ENCODE measurements at places on chromosomes 6 and 20. TPM values are rescaled to one million over a fixed set of nuclear protein-coding genes. Genes with fewer than 3 reads are reported as not detected.

GRCh38 chr6:4804095-4804494, 27.9 kb downstream of the CDYL start:
- no peak for DNase-seq

DNA sequence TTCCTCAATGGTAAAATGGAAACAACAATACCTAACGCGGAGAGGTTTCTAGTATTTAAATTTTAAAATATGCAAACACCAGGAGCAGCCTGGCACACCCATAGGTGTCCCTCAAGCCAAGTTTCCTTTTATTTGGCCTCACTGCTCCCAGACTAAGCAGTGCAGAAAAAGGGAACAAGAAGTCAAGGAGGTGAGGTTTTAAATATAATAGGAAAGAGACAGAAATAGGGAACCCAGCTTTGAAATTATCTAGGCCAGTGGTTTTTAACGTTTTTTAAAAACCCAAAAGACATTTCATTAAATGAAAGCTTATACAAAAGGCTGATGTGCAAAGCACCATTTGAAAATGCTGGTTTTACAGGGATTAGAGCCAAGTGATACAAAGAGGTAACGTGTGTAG, 109.6 kb downstream of the SLC22A3 start:
- no peak for DNase-seq

DNA sequence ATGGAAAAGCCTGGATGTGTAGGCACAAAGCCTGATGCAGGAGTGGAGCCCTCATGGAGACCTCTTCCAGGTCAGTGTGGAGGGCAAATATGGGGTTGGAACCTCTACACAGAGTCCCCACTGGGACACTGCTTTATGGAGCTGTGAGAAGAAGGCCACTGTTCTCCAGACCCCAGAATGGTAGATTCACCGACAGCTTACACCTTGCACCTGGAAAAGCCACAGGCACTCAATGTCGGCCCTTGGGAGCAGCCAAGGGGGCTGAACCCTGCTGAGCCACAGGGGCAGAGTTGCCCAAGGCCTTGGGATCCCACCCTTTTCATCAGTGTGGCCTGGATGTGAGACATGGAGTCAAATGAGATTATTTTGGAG, 24.9 kb downstream of the NCR2 start:
- DNase-seq = no peak

GRCh38 chr6:46677314-46677654, 10.4 kb upstream of the TDRD6 start:
- DNase-seq = no peak

GRCh38 chr20:61253264-61253639, 1.2 kb downstream of the CDH4 start:
- DNase-seq = no peak

DNA sequence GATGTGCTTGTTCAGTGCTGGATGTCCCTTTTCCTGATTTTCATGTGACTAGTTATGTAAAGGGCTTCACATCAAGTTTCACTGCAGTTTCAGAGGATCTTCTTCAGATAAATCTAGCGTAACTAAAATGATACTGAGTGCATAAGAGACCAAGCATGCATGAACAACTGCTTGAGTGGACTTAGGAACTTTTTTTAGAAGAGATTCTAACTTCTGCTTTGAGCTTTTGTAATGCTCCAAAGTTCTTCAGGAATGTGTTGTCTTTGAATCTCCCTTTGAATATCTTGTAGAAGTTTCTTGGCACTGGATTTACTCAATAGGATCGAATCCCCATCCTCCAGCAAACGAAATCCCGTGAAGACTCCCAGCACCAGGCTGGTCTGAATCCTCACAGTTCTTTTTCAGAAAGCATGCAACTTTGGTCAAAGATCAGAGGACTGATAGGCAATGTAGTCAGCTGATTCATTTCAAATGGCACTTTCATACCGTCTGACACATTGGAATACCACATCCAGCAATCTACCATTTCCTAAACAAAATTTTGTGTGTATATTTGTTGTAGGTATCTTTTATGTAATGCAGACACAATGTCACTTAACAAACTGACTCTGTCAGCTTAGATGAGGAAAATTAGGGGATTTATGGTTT, 33.2 kb downstream of the ENPP1 start:
- DNase-seq = no peak

- no peak for DNase-seq
Measured at GRCh38 chr6:106618324-106618723, 11.0 kb downstream of the RTN4IP1 start.

- DNase-seq = no peak
Measured at GRCh38 chr6:21941926-21942325, 348.4 kb downstream of the SOX4 start.

GRCh38 chr6:167477688-167478087, 152.8 kb downstream of the TTLL2 start:
- DNase-seq = no peak

- no peak for DNase-seq
Measured at GRCh38 chr6:158257425-158257759, 54.9 kb upstream of the TULP4 start.

The ADGB gene
- total RNA-seq = not detected

GRCh38 chr20:61497029-61497627, 245.1 kb downstream of the CDH4 start:
- DNase-seq = no peak

The SRSF3 gene
- 156 TPM for total RNA-seq

GRCh38 chr6:13488015-13488895, 855 bp upstream of the GFOD1 start:
- peak; percentile 35 for DNase-seq

The TRIM10 gene
- 7.0 TPM for total RNA-seq

The STX7 gene
- 31.4 TPM for total RNA-seq

The KCNQ2 gene
- total RNA-seq = not detected

The SRF gene
- 29.7 TPM for total RNA-seq

DNA sequence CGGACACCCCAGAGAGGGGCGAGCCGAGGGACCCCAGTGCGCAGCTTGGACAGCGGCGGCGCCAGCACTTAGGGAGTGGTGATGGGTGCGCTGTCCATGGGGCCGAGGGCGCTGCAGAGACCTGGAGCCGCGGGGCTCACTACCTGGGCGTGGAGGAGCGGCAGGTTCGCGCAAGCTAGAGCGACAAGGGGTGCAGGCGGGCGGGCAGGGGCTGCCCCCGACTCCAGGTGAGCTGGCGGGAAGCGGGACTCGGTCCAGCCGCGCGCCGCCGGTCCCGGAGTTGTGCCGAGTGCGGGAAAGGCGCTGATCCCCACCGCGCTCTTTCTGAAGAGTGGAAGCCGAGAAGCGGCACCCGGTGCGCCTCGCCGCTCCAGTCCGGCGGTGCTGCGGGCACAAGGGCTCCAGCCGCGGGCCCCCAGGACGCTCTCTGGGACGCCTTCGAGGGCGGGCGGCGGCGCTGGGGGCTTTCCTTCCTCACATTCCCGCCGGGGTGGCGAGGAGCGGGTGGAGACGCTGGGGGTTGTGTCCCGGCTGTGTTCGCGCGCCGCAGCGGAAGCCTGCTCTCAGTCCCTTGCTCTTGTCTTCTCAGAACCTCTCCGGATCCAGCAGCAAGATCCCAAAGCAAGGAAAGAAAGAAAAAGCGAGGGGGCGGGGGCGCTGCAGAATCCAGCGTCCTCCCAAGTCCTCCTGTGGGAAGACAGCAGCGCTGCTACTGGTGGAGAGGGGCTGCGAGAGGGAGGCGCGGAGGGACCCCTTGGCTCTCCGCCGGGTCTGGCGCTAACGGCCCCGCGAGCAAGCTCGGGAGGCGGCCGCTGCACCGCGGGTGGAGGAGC, at the start of gene B3GAT2:
TSS of gene B3GAT2 (minus strand) at position 610 of the 833 bp plus-strand sequence. CDS start 631 bp downstream, outside the sequence.
- DNase-seq = peak; percentile 51

The PGM3 gene
- total RNA-seq = 25.0 TPM

DNA sequence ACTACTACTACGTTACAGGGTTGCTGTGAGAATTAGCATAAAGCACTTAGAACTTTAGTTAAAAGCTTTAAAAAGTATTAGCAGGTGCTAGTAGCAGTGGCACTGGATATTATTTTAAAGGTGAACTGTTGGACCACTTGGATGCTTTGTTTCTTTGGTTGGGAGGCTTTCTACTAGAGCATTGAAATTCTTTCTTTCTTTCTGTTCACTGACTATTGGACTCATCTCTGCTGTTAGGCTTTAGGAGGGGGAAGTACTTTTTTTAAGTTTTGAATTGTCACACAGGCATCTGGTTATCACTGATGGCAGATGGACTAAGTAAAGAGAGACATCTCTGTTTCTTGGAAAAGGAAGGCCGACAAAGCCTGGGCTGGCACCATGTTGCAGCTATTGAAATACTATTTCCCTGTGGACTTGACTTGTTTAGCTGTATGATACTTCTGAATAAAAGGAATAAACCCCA, 4.8 kb downstream of the TBPL1 start:
- no peak for DNase-seq

The RMND1 gene
- total RNA-seq = 37.1 TPM

The SLC4A11 gene
- total RNA-seq = not detected

The TRAPPC3L gene
- total RNA-seq = not detected

DNA sequence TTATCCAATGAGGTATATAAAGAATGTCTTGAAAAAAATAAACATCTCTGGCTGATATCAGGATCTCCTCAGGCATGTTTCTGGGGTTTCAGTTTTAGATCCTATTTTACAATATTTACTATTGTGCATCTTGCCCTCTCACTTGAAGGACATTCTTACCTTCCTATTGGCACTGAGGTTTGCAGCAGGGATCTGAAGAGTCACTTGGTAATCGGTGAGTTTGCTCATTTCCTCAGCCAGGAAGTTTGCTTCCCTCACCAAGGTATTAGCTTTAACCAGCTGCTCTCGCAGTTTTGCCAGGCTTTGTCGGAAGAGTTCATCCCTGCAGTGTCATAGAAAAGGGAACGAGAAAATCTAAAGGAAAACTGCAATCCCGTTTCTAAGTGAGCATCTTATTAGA, 101.9 kb upstream of the NUP153 start:
- DNase-seq = no peak

GRCh38 chr20:625360-625932, 15.3 kb upstream of the TCF15 start:
- no peak for DNase-seq

DNA sequence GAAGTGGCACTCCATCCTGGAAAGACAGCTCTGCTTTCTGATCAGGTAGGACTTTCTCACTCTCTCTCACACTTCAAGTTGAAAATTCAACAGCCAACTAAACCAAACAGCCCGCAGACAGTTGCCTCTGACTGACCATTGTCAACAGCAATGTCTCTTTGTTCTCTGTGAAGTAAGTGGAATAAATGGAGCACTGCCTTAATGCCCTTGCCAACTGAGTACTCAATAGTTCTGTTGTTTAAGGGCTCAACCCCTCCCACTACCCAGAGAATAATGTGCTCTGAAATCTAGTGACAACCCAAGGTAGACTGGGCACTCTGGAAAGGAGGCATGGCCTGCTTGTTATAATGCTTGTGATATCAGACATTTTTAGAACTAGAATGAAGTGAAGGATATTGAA, 16.8 kb upstream of the BCLAF1 start:
- DNase-seq = no peak

DNA sequence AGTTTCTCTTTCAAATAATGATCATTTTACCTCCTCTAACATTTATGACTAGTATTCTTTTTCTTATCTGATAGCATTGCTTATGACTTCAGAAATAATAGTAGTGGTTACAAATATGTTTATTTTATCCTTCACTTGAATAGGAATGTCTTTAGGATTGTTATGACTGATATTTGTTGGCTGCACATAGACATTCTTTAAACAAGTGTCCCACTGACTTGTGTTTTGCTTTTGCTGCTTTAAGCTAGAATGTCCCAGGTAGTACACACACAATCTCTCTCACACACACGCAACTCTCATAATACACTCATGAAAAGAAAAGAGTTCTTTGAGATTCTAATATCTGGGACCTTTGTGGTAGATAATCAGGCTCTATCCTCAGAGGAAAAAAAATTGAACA, 21.6 kb downstream of the KIAA1586 start:
- DNase-seq = no peak

The C6orf118 gene
- not detected for total RNA-seq

DNA sequence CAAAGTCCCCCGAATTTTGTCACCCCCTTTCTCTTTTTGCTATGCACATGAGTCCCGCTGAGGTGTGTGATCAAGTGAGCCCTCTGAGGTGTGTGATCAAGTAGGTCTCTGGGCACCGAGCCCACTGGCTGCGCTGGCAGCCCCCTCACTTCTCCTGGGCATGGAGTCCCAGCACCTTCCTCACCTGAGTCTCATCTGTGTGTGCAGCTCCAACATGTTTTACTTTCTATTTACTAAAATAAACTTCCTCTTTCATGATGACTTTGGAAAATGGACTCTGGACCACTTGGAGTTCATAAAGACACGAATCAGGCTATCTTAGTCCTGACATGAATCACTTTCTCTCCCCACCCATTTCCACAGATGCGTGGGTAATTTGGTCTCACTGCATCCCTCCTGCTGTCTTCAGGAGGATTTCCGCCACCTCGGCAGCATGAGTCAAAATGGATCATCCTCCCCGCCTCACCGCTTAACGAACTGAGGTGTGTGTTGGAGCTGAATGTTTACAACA, 39.8 kb downstream of the PRDM1 start:
- peak; percentile 50 for DNase-seq

- no peak for DNase-seq
Measured at GRCh38 chr6:69072796-69073195, 437.7 kb downstream of the ADGRB3 start.

The EFCAB8 gene
- total RNA-seq = not detected

DNA sequence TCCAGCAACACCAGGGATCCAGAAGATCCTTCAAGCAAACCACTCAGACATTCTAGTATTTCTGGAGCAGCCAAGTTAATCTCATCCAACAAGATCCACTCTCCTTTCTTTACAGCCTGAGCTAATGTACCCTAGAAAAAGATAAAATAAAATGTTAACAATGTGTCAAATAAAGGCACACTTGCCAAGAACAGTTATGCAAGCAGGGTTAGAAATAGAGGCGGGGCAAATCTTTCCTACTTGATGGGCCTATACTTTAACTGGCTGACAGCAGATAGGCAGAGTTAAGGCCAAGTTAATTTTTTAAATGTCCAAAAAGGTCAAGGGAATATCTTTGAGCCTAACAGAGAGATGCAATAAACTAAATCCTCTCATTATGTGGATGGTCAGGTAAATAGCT, 60.8 kb downstream of the MDN1 start:
- DNase-seq = no peak

The TMEM14A gene
- 21.7 TPM for total RNA-seq

DNA sequence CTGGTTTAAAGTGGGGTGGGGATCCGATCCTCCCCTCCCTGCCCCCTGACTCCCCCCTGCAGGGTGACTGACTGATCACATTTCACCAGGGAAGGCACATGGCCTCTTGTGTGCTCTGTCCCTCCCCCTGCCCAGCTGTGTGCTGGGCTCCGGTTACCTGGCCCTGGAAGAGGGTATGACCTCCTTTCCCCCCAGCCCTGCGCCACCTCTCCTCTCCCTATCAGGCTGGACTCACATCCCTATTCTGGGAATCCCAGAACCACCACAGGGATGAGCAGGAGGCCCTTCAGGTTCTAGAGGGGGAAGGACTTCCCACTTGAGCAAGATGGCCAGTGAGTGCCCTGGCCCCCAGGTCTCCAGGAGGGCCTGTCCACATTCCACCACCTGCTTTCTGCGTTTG, 2.1 kb upstream of the IP6K3 start:
- no peak for DNase-seq

GRCh38 chr6:111474771-111475170, 8.2 kb downstream of the REV3L start:
- no peak for DNase-seq

The GLP1R gene
- total RNA-seq = 0.67 TPM

All from Peyer's patch (tissue), 4 donors.